A549 (cell line): ENCODE measurements at places on chromosomes 5 and 9. TPM values are rescaled to one million over a fixed set of nuclear protein-coding genes. Genes with fewer than 3 reads are reported as not detected.

The MYMK gene
- polyA plus RNA-seq: not detected in 3 replicates

The CACNA1B gene
- 0.01 to 0.03 TPM (median 0.03 TPM) in 3 replicates for polyA plus RNA-seq

The SLC36A2 gene
- polyA plus RNA-seq: not detected in 3 replicates

The FBP1 gene
- polyA plus RNA-seq: 0.07 TPM in 1 of 3 replicates, not detected in the others

The BDP1 gene
- 8.6 to 10.0 TPM (median 8.7 TPM) in 3 replicates for polyA plus RNA-seq

The TNFSF8 gene
- not detected in 3 replicates for polyA plus RNA-seq

The SPATA24 gene
- 6.9 to 7.5 TPM (median 7.0 TPM) in 3 replicates for polyA plus RNA-seq

The PCDHB11 gene
- polyA plus RNA-seq: 0.05 to 0.08 TPM (median 0.07 TPM) in 3 replicates

The DCTN4 gene
- polyA plus RNA-seq: 18.7 to 20.9 TPM (median 20.2 TPM) in 3 replicates

The DOLK gene
- polyA plus RNA-seq: 19.9 to 22.8 TPM (median 22.2 TPM) in 3 replicates

DNA sequence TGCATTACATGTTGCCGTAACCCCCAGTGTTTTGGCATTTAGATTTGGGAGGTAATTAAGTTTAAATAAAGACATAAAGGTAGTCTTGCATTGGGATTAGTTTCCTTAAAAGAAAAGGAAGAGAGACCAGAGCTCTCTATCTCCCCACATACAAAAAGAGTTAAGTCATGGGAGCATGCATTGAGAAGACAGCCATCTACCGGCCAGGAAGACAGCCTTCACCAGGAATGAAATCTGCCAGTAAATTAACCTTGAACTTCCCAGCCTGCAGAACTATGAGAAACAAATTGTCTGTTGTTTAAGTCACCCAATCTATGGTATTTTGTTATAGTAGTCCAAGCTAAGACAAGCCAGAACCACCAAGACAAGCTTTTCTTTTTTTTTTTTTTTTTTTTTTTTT lies 567.0 kb upstream of the CDH18 start:
- DNase-seq: peak; percentile 6

- no peak for DNase-seq
Measured at GRCh38 chr9:85630676-85631075, 111.1 kb downstream of the AGTPBP1 start.

GRCh38 chr5:66757219-66757833 lies 161.1 kb downstream of the MAST4 start:
- peak; percentile 61 for DNase-seq

DNA sequence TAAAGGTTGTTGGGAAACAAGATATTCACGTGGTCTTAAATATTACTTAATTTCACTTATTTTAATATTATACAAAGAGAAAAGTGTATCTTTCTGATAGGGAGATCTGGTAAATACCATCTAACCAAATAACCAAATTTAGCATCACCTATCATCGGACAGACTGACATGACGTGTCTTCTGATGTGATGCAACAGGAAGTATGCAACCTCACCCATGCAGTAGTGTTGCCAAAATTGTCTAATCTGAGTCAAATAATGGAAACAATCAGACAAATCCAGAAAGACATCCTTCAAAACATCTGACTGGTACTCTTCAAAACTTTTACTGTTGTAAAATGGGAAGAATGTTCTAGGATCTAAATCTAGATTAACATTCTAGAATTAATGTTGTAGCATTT lies 148.0 kb downstream of the FGF1 start:
- no peak for DNase-seq

DNA sequence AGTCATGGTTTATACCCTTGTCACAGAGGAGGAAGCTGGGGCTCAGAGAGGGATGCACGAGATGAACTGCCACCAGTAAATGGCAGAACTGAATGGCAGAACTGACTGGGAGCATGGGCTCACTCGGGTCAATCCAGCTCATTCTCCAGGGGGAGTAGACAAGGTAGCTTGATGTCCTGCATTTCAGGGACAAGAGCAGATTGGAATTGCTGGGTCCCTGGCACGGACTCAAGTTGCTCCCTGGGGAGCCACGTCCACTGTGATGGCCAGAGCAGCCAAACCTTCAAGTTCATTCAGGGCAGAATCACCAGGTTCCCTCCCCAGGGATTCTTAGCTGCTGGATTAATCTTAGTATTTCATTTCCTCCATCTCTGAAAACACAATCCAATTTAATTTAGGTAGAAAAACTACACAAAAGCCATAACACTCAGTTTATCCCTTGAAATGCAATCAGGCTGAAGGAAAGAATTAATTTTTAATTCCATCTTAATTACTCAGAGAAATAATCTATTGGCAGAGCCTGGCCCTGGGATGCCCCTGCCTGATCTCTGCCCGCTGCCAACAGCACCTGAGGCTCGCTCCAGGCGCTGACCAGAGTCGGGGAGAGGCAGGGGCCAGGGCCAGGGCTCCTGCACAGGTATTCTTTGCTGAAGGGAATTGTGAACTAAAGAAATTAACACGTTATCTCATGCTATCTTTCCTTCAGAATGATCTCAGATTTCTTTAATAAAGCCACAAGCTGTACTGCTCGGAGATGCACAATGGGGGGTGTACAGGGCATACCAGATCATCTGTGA lies 42.0 kb upstream of the UNC5A start:
- DNase-seq: no peak

GRCh38 chr9:84261070-84261746 lies 79.3 kb downstream of the SLC28A3 start:
- peak; percentile 82 for DNase-seq

- DNase-seq: no peak
Measured at GRCh38 chr9:131253891-131254491, 22.3 kb downstream of the FAM78A start.

DNA sequence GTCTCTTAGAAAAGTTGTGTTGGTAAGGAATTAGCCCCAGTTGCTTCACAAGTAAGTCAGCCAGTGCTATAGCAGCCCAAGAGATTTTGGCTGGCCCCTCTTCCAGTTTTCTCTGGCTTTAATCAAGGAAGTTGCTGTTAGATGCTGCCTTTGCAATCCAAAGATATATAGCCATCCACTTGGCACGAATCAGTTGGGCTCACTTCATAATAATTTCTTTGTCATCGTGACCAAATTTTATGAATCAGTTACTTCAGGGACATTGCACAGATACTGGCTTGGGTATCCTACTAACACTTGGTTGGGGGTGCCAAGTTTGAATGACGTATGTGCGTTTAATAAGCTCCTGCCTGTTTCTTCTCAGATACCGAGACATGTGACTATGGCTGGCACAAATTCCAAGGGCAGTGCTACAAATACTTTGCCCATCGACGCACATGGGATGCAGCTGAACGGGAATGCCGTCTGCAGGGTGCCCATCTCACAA lies 81.5 kb downstream of the VCAN start:
- DNase-seq: no peak

GRCh38 chr5:148626081-148626613 lies 28.2 kb downstream of the HTR4 start:
- DNase-seq: no peak

GRCh38 chr5:16992006-16992405 lies 55.9 kb upstream of the MYO10 start:
- no peak for DNase-seq

GRCh38 chr9:102461156-102461819 lies 533.8 kb upstream of the CYLC2 start:
- DNase-seq: no peak

DNA sequence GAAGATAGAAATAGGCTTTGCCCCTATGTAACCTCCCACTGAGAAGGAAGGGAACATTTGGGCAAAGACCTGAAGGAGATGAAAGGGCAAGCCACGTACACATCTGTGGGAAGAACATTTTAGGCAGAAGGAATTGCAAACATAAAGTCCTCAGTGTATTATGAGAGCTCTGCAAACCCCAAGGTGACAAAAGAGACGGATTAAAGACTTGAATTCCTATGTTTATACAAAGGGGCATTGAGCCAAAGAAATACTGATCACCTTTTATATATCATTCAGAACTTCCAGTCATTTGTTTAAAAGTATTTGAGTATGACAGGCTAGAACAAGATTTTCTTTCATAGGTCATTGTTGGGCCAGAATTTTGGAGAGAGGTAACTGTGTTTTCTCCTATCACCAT lies 90.2 kb upstream of the ATG10 start:
- no peak for DNase-seq

- no peak for DNase-seq
Measured at GRCh38 chr5:31530541-31531265, 1.2 kb downstream of the DROSHA start.

DNA sequence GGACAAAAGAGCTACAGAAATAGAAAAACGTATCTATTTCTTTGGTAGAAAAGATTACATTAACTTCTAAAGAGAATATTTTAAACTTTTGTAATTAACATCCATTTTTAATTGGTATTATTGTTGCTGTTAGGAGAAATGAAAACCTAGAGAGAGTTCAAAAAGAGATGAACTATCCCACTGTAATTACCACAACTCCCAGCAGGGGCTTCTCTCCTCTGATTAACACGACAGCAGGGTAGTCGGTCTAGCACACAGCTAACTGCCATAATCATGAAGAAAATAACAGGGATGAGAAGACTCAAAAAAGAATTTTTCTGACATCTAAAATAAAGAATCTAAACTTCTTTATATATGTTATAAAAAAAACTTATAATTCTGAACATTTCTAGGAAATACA lies 86.2 kb upstream of the CDH9 start:
- DNase-seq: peak; percentile 21

DNA sequence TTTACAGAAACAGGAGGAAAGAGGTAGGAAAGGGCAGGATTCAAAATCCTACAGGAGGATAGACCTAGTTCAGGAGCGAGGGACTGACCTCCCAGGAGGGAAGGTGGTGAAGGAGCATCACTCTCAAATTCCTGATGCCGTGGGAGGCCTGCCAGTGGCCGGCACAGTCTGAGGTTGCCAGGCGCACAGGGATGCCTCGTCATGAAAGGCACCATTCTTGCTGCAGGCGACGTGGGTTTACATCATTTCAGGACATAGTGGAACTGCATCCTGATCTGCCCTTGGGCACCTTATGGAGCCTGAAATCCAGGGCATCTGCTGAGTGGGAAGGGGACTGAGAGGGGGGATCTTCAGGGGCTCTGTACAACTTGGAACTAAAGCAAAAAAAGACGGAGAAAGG lies 163.2 kb upstream of the S1PR3 start:
- no peak for DNase-seq

- peak; percentile 6 for DNase-seq
Measured at GRCh38 chr9:123058834-123059233, 25.4 kb downstream of the GPR21 start.

DNA sequence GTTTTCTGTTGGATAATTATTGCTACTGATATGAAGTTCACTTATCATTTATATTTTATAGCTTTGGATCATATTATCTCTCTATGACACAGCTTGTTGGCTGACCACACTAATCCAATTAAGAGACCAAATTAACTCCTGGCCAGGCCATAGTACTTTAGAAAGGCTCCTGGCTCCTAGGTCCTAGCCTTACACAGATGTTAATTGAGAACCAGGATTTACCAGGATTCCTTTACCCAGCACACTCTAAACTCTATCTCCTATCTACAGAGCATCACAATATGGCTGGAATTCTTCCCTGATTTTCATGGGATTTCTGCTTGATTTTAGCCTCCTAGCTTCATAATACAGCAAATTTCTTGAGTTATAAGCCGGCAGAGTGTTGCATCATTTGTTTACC lies 80.3 kb downstream of the SLCO6A1 start:
- DNase-seq: no peak

GRCh38 chr9:1366276-1366675 lies 316.1 kb downstream of the DMRT2 start:
- DNase-seq: no peak

DNA sequence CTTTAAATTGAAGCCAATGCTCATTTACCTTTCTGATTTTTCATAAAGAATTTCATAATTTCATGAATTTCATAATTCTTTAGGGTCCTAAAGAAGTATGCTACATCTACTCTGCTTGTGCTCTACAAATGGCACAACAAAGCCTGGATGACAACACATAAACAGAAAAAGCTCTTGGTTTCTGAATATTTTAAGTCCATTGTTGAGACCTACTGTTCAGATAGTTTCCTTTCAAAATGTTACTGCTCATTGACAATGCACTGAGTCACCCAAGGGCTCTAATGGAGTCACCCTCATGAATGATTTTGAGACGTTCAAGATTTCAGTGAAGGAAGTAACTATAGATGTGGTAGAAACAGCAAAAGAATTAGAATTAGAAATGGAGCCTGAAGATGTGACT lies 74.1 kb downstream of the SLCO4C1 start:
- no peak for DNase-seq

GRCh38 chr9:112894041-112894440 lies 3.4 kb upstream of the SLC46A2 start:
- no peak for DNase-seq

DNA sequence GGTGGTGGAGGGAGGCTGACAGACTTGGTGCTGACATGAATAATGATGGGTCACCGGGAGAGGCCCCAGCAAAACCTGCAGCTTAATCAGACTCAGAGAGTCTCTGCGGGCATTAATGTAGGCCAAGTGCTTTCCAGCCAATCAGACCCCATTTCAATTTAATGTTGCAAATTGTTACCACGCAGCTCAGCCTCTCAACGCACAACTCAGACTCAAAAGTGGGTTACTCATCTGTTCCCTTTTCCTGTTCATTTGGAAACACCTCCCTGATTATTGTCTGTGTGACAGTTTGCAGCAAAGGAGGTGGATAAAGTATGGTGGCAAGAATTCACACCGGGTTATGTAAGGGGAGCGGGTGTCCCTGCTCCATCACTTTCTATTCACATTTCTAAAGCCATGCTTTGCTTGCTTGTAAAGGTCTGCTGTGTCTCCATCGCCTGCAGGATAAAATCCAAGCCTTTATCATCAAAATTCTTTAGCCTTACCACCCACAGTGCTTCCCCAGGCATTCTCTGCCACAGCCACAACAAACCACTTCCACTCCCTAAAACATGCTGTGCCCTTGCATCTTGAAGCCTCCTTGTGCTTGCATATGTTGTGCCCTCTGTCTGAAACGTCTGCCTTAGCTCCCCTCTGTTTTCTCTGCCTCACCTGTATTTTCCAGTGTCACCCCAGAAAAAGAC lies 156.5 kb downstream of the ASTN2 start:
- no peak for DNase-seq

- DNase-seq: no peak
Measured at GRCh38 chr9:15033316-15033715, 123.1 kb upstream of the FREM1 start.

DNA sequence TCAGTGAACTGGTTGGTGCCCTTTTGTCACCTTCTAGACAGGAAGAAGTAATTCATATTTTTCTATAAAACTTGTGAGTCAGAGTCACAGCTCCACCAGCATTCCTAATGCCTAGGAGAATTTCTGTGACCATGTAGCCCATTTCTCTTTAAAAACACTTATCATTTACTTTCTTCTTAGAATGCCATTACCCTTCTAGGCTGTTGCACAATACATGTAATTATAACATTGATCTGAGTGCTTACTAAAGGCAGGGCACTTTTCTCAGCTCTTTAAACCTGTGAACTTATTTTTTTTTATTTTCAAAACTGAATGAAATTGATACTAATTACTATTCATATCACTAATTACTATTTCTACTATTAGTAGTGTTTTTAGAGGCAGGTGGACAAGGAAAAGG lies 373.7 kb downstream of the TLE4 start:
- DNase-seq: no peak

DNA sequence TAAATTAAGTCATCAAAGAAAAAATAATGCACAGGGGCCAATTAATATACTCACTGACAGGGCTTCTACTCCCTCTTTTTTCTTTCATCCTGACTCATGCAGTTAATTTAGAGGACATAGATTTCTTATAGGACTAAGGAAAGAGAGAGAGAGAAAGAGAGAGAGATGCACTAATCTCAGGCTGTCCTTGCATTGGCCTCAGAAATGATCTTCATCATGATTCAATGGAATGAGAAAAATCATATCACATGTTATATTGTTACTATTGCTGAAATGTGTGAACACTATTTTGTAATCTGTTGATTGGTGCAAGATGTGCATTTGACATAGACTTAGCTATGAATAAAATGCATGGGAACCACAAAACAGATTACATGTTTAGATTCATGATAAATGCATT lies 608.3 kb upstream of the NUDT12 start:
- no peak for DNase-seq
